Stimulated activated CD4-positive, alpha-beta T cell treated with anti-CD3 and anti-CD28 coated beads, TNF-alpha, amount 100 ng/mL, for 48 hours (primary cell): ENCODE measurements at places on chromosomes 2 and 18.

DNA sequence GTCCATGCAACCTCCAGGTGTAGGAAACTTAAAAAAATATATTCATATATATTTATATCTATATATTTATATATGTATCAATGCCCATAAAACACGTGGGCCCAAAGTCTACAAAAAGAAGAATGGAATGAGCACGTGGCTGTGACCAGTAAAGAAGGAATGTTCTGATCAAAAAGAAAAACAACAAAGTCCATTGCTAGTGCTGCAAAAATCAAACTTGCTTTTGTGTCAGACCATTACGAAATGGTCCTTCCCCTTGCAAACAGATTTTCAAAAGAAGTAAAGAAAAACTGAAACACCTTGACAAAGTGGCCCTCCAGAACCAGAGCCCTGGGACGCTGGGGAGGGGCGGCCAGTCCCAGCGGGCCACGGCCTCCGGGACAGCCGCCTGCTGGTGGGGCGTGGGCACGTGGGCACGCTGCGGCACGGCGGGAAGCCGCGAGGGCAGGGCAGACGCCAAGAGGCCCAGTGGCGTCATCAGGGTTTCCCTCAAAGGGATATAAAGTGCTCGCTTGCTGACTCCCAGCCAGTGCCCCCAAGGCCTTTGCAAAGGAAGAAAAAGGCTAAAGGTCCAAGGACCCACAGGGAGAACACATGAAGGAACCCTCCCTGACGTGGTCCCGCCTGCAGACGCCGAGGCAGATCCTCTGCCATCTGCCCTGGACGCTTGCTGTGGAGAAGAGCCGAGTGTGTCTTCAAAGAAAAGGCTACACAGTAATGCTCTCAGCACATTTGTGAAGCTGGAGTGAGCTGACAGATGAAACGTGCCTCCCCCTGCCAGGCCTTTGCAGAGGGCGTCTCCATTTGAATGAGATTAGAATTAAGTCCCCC is 201.8 kb downstream of the TWIST2 start:
- DNase-seq = no peak

DNA sequence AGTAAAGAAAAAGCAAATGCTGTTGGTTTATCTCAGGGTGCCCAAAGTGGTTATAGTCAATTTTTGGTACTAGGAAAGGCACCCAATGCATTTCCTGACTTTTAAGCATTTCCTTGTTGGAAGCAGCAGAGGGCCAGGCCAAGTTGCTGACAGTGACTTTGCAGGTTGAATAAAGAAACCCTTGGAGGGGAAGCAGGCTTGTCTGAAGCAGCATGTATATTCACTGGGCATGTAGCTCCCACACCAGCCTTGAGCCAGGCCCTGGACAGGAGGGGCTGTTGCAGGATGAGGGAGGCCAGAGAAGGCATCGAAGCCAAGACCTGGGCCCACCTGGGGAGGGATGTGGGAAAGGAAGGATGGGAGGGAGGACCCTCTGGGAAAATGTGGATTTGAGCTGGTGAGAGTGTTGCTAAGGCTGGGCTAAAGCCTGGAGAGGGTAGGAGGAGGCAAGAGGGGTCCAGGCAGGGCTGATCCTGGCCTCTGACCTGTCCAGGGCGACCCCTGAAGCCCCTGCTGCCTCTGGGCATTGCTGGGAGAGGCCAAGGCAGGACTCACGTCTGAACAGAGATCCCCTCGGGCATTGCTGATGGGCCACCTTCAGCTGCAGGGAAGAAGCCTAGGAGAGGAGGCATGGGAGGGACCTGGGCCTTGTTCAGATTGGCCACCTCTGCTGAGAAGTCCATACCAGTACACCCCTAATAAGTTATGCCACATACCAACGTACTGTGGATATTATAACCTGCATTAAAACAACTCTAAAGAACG is 79.6 kb downstream of the STPG4 start:
- no peak for DNase-seq

DNA sequence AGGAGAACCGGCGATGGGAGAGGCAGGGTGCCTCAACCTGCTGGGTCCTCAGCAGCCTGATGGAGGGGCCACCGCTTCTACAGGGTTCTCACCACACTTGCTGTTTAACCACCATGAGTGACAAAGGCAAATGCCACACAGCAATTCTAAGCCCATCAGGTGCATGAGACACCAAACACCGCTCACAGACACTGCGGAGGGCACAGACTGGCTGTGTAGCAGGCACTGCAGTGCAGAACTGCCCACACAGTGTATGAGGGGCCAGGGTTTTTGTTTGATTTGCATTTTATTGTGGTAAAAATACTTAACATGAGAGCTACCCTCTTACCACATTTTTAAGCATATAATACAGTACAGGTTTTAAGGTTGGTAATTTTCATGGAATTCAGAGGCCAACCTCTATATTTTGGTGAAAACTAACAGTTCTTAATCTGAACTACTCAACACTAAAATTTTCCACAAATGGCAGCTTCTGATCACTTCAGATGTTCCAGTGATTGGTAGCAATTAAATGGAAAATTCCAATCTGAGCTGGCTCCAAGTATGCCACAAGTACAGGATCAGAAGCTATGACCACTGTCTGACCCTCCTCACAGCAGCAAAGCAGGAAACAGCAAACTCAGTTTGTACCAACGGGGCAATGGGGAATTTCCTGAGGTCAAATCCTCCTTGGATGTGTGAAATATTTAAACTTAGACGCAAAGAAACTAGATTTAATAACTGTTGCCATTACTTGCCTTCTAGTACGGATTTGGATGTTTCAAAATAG is 67.7 kb downstream of the FAM210A start:
- no peak for DNase-seq

GRCh38 chr2:219252900-219253752 is at the start of gene TUBA4B:
Gene TUBA4B, plus strand, starts transcription at chr2:219253243. Its CDS starts 165 bp downstream, at chr2:219253408.
- no peak for DNase-seq

GRCh38 chr2:41413813-41414485 is 633.9 kb upstream of the PKDCC start:
- no peak for DNase-seq

DNA sequence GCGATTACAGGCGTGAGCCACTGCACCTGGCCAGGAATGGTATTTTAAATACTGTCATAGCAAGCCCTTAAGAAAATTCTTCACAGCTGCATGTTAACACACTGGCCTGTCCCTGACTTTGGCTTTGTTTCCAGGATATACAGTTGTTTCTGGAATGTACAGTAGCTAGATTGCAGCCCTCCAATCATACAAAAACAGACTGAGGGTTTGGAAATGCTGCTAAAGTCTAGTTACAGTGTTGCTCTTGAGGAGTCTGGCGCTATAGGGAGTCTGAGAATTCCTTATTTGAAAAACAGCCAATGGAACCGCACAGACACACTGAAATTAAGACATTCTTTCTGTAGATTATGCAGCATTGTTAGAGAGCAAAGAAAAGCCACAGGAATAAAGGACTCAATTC is 37.7 kb downstream of the STON1 start:
- no peak for DNase-seq

- DNase-seq = no peak
Observed at GRCh38 chr2:109447251-109447661, 166.5 kb downstream of the SEPTIN10 start.
